ENCODE measurements at places on chromosomes 1 and 21.

GRCh38 chr1:7557301-7557891 lies 213.7 kb upstream of the VAMP3 start:
- no peak for DNase-seq

- no peak for DNase-seq
Measured at GRCh38 chr1:153745417-153745816, 17.6 kb downstream of the INTS3 start.

- no peak for DNase-seq
Measured at GRCh38 chr1:25971066-25971810, 26.6 kb downstream of the PAFAH2 start.

- DNase-seq: no peak
Measured at GRCh38 chr1:24286246-24287010, 32.7 kb upstream of the GRHL3 start.

GRCh38 chr1:115727706-115728249 lies 40.7 kb downstream of the CASQ2 start:
- no peak for DNase-seq

- no peak for DNase-seq
Measured at GRCh38 chr1:112712701-112713128, 2.4 kb downstream of the PPM1J start.

- DNase-seq: no peak
Measured at GRCh38 chr21:35352066-35352770, 303.1 kb upstream of the RUNX1 start.

DNA sequence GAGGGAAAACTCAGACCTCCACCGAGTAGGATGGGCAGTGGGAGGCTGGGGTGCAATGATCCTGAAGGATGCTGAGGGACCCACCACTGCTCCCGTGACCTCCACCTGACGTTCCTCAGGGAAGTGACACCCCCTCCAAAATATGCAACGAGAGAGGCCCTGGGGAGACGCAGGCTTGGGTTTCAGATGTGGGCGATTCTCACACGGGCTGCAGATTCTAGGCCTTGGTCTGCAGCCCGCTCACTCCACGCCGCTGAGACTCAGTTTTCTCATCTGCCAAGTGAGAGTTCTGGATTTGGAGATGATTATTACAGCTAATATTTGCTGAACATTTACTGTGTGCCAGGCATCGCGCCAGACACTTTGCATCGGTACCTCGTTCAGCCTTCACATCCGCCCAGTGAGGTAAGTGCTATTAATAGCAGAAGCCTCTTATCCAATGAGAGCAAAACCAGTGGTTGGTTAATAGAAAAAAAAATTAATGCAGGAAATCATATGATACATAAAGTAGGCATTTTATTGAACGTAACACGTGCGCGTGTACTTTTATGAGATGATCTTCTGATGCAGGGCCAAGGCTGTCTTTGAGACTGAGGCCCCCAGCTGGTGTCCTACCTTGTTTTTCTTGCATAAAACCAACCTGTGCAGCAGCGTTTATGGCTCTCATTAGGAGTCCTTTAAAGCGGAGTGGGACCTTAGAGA lies 102.0 kb upstream of the RUNX3 start:
- no peak for DNase-seq

DNA sequence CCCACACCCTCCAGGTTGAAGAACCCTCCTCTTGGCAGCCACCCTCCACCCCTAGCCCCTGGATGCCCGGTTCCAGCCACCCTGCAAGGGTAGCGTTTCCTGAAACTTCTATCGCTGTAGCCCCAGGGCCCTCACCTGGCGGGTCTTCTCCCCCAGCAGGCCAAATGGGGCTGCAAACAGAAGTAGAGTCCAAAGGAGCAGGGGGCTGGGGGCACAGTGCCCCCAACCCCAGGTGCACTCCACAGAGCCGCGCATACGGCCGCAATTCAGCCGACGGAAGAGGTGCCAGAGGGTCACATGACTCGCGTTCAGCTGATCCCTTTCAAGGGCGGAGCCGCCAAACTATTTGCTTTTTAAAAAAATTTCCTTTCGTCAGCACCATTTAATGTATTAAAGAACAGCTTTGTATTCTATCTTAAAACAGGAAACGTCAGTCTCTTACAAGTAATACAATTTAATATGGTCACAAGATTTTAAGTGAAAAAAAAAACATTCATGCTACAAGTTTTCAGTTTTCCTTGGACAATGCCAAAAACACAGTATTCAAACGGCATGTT lies at the start of gene GLMP:
Gene GLMP, minus strand, starts transcription at position 289 of the 557 bp plus-strand sequence. Its CDS starts 34 bp downstream, at position 255.
- peak; percentile 32 for DNase-seq

DNA sequence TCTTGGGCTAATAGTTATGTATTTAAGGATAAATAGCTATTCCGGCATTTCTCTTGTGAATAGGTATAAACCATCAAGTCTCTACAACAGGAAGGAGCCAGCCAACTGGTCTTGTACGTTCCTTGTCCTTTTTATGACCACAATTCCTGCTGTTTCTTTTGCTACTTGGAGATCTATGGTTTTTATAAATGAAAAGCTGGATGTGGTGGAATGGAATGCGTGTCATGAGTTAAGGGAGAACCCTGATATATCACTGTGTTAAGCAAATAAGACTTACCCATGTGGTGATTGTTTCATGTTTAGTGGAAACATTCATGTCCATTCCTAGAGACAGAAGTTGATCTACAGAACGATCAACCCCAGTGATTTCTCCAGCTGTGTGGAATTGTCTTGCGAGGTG lies 282.1 kb downstream of the RPS6KC1 start:
- DNase-seq: no peak

DNA sequence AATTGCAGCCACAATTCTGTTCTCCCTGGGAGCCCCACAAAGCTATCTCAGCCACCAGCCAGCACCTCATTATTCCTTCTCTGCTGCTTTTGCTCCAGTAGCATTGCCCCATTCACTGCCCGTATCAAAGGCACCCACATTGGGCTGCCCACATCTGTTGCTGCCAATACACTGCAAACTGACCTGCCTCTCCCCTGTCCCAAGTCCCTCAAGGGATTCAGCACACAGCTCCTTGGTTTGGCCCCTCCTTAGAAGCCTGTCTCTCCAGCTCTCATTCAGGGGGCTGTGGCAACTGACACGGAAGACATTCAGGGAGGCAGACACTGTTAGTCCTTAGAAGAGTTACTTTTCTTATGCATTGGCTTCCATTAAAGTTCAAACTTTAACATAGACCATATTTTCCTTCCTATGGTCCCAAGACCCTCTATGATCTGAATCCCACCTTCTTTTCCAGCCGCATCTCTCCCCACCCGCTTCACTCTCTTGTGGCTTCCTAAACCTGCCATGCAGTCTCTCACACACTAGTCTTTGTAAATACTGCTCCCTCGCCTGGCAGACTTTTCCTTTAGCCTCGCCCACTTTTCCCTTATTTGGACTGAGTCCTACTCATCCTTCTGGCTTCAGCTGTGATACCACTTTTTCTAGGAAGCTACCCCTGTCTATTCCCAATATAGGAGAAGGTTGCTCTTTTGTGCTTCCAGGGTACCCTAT lies 19.3 kb upstream of the KLHDC8A start:
- no peak for DNase-seq

DNA sequence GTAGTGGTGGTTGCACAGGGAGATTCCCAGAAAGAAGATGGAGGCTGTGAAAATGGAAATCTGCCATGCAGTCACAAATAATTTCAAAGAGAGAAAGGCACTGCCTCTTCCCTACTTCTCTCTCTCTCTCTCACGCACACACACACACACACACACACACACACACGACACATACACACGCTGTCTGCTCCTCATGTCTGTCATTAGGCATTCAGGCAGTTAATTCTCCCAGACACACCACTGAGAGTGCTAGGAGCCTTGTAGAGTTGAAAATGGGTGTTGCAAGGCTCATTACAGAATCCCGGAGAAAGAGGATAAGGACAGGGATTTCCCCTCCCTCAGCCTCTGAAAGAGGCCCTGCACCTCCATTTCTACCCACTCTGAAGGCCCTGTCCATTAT lies 47.8 kb upstream of the LRRN2 start:
- DNase-seq: no peak

DNA sequence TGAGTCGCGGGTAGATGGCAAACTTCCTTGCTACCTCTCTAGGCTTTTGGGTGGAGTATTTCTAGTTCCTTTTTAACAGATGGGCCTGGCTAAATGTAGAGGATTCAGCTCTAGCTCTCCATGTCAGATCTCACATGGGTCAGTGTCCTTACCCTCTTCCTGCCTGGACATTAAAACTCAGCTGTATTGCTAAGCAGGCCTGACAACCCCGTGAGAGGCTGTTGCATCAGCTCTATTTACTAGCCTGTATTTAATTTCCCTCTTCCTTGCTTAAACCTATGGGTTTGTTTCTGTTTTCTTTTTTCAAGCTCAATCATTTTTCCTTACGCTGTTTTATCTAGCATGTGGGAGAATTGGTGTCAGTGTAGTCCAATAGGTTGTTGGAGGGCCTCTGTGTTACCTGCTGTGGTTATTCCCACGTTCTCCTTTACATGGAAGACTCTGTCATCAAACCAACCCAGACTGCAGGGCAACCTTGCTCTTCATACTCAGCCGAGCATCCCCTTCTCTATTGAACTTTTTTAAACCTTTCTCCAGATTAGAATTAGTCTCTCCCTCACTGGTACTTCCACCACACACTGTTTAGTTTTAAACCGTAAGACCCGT lies 79.5 kb upstream of the BACH1 start:
- no peak for DNase-seq

- DNase-seq: peak; percentile 71
Measured at GRCh38 chr1:160193091-160193819, 2.9 kb downstream of the CASQ1 start.

- DNase-seq: no peak
Measured at GRCh38 chr1:67646145-67647035, 38.6 kb upstream of the GADD45A start.

DNA sequence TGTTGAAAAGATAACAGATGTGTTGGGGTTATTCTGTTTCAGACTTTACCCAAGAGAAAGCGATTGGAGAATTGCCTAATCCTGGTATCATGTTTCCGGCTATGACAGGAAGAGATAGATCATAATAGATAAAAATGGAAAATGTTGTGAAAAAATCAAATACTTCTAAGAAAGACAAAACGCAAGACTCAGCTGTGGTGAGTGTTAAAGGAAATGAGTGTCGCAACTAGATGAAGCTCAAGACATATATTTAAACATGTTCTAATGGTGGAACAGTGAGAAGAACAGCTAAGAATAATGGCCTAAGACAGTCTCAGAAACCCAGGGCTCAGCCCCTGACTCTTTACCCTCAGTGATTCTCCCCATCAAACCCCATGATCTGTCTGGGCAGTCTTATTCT lies 426.7 kb upstream of the RUNX1 start:
- DNase-seq: no peak

- no peak for DNase-seq
Measured at GRCh38 chr1:223739366-223740037, 27.2 kb downstream of the CAPN2 start.

DNA sequence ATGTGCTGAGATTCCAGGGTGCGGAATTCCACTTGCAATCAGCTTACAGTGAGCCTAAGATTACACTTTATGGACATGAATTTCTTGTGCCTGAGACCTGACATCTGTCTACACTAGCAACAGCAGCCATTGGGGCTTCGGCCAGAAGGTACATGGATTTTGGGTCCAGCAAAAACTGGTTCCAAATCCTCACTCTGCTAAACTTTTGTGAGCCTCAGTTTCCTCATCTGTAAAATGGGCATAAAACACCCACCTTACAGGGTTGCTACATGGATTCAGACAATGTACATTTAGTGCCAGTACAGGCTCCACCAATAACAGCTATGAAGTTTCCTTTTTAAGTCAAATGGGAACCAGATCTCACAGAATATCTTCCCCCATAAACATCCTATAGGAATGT lies 30.8 kb downstream of the RHEX start:
- no peak for DNase-seq

DNA sequence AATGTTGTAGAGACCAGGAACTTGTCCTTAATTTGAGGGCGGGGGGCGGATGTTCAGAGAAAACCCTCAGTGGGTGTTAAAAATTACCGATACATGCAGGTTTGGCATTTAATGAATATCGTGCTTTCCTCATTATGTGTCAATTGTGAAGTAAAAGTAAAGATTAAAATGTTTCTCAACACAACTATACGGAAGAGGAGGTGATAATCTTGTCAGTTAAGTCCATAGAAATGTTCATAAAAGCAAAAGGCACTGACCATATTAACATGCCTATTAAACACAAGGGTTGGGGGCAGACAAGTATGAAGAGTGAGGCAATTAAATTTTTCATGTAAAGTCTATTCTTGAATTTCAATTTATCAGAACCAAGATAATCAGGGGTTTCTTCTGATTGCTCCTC lies 1.3 kb downstream of the BRINP3 start:
- DNase-seq: no peak

GRCh38 chr1:3206696-3207095 lies 137.7 kb downstream of the PRDM16 start:
- DNase-seq: no peak

GRCh38 chr1:18261891-18262290 lies 154.3 kb downstream of the IGSF21 start:
- no peak for DNase-seq

DNA sequence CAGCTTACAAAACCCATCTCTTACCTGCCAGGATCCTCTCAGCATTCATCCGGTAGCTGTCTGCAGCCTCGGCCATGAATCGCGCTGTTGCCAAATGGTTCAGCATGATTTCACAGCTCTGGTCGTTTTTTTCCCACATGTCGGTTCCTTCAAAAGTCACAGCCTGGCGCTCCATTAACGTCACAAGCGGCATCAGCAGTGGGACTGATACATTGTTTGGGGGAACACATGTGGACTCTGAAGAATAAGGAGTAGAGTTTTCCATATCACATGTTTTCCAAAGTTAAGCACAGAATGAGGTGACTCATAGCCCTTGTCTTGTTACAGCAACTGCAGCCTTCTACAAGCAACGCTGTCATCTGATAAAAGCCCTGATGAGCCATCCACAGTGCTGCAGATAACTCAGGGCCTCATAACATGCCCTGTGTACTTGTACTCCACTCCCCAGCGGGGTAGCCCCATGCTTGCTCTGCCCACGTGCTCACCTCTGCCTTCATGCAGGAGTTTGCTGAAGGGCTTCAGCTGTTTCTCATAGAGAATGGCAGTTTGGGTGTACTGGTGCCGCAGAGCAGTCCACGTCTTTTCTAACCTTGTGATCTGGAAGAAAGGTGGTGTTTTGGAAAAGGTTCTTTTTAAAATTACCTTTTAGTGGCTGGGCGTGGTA lies 114.2 kb downstream of the BCAR3 start:
- no peak for DNase-seq

- no peak for DNase-seq
Measured at GRCh38 chr1:86318436-86318835, 77.7 kb downstream of the ODF2L start.

- no peak for DNase-seq
Measured at GRCh38 chr1:223084464-223084866, 58.6 kb downstream of the TLR5 start.

GRCh38 chr1:94988356-94988755 lies 61.4 kb upstream of the CNN3 start:
- no peak for DNase-seq

DNA sequence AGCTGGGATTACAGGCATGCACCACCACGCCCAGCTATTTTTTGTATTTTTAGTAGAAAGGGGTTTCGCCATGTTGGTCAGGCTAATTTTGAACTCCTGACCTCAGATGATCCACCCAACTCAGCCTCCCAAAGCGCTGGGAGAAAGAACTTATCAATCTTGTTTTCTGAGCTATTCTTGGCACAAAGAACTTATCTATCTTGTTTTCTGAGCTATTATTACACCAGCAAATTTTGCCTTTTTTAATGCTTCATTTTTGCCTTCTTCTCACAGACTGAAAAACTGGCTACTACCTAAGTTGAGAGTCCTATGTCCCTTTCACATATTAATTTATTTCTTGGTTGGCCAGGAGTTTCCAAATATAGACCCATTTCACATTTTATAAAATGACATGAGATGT lies 9.3 kb downstream of the SLC16A1 start:
- no peak for DNase-seq
